C1 segment of cervical spinal cord (tissue), 14 donors: ENCODE measurements at places on chromosomes 13 and 19.

DNA sequence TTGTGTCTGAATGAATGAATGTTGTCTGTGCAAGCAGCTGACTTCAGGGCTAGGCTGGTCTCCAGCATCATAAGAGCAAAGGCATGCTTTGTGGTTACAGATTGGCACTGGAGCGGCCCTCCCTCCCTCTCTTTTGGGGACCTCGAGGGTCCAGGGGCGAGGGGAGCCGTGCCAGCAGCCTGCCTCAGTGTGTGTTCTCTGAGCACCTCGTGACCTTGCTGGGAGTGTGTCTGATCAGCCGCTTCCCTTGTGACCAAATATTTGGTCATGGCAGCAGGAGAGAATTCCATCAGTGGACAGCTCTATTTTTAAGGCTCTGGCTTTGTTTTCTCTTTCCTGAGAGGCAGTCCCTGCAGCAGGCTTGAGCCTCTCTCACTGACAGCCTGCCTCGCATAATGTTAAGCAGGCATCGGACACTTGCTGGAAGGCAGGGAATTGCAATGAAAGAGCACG, 329.7 kb downstream of the UQCRFS1 start:
- DNase-seq: peak; percentile 15

DNA sequence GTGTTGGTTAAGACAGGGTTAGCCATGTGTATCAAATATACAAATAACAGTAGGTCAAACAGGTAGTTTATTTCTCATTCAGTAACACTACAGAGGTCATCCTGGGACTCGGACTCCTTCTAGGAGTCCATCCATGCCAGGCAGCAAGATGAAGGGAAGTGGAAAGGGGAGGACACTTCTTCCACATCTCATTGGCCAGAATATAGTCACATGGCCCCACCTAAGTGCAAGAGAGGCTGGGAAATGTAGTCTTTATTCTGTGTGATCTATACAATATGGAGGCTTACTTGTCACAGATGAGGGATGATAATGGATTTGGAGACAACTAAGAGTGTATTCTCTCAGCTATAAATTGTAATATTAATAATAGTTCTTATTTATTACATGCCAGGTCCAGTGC, 31.1 kb downstream of the RDH8 start:
- DNase-seq: no peak

DNA sequence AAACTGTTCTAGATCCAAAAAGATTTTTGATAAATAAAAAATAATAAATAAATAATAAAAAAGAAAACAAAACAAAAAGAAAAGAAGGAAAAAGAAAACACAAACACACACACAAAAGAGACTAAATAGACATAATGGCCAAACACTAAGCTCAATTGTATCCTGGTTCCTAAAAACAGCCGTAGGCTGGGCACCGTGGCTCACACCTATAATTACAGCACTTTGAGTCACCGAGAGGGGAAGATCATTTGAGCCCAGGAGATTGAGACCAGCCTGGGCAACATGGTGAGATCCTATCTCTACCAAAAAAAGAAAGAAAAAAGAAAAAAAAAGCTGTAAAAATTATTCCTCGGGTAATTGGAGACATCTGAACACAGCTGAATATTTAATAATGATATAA, 8.9 kb downstream of the ETHE1 start:
- DNase-seq: no peak

GRCh38 chr13:46598140-46598819, 45.3 kb downstream of the LRCH1 start:
- no peak for DNase-seq

DNA sequence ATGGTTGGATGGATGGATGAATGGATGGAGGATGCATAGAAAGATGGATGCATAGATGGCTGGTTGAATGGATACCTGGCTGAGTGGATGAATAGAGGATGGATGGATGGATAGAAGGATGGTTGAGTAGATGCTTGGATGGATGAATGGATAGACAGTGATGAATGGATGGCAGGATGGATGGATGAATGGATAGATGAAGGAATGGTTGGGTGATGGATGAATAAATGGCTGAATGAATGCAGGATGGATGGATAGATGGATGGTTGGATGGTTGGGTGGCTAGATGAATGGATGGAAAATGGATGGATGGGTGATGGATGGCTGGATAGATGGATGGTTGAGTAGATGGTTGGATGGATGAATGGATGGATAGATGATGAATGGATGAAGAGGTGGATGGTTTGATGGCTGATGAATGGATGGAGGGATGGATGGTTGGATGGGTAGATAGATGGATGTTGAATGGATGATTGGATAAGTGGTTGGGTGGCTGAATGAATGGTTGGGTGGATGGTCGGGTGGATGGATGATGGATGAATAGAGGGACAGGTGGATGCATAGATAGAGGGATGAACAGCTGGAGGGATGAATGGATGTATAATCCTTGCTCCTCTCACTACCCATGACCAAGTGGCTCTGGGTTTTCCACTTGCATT, 3.6 kb upstream of the SULT2B1 start:
- DNase-seq: no peak

GRCh38 chr19:4534836-4535658, at the start of gene PLIN5:
TSS of gene PLIN5 (minus strand) at chr19:4535224. CDS start at chr19:4534074, 1,150 bp downstream.
- peak; percentile 25 for DNase-seq

- DNase-seq: no peak
Observed at GRCh38 chr13:30802501-30802900, 67.2 kb downstream of the ALOX5AP start.

DNA sequence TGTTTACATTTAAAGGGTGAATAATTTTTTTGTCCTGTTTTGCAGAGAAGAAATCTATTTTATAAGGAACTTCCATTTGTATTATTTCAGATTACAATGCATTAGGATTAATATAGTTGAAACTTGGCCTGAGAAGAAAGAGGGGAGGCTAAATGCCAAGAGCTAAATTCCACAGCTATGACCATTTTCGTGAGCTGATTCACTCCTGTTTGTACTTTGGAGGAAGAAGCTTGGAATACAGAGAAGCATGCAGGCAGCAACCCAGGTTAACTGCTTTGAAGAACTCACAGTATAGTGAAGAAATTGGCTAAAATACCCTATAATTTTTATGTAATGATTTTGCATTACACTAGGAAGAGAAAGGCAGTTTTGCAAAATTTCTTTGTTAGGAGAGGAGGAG, 309.4 kb upstream of the KLF12 start:
- DNase-seq: no peak
